Neural crest cell (in vitro differentiated cells): ENCODE measurements at places on chromosomes 7 and 10. TPM values are rescaled to one million over a fixed set of nuclear protein-coding genes. Genes with fewer than 3 reads are reported as not detected.

DNA sequence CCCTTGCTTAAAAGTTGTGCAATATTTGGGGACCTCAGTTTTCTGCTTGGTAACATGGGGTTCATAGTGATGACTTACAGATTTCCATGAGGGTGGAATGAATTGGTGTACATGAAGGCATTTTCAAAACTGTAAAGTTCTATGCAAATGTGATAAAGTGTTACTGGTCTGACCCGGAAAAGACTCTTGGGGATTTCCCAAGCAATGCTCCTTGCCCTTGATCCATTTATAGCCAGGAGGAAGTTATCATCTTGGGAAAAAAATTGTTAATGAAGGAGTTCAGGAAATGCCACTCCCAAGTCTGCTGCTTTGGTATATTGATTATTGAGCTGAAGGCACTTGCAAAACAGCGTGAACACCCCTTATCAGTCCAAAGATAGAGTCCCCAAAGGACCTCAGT lies 96.3 kb upstream of the ZPBP start:
- no peak overlapping the region for H3K4me3 ChIP-seq
- no peak overlapping the region for H3K27ac ChIP-seq
- H3K36me3 ChIP-seq, result no peaks in the 10 kb centered on the region
- H3K27me3 ChIP-seq, result peaks cover 8% of the 10 kb centered on the region

DNA sequence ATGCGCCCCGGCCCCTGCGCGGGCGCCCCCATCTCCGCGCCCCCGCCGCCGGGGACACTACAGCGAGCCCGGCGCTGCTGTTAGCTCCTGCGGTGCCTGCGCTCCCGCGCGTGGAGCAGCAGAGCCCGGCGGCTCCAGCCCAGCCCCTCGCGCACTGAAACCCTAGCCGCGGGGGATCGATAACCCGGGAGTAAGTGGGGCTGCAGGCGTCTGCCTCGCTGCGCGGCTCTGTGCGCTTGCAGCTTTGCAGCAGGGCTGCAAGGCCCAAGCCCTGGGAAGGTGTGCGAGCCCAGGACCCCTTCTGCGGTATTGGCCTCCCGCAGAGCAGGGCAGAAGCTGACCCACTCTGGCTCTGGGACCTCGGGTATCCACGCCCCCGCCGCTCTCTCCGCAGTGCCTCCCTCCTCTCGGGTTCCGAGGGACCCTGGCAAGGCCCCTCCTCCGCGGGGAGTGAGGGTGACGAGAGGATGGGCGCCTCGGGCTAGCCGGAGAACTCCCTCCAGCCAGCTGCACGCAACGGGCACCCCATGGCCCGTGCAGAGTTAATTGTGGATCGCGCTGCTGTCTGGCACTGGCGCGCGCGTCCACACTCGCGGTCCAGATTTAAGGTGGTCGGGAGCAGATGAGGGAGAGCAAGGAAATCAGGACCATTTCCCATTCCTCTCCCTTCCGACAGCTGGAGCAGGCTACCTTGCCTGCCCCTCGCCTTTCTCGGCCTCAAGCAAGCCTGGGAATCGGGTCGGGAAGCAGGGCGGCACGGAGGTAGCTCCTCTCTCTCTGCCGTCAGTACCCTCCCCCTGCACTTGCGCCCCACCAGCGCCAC lies 2.1 kb downstream of the SHH start:
- no peak overlapping the region for H3K27ac ChIP-seq
- no peaks in the 10 kb centered on the region for H3K36me3 ChIP-seq
- H3K4me3 ChIP-seq, result peak overlapping the region; percentile 79
- H3K27me3 ChIP-seq, result peaks cover 90% of the 10 kb centered on the region

DNA sequence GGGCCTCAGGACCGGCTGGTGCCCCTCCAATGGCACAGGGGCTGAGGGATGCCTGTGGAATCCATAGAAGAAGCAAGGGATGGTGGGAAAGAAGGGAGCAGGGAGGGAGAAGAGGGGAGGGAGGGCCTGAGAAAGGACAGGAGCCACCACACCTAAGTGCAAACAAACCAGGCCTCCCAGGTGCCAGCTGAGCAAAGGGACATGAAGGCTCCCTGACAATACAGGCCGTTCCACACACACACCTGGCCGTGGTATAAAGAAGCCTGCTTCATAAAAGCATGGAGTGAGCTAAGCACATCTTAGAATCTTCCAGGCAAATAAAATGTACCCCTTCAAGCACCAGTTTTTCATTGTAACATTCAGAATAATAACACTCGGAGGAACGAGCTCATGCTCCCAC lies 54.0 kb downstream of the OAT start:
- no peak for DNase-seq
- H3K4me1 ChIP-seq, result no peaks in the 10 kb centered on the region
- H3K27me3 ChIP-seq, result peaks cover 6% of the 10 kb centered on the region

GRCh38 chr10:17381502-17382142 lies 72.8 kb downstream of the ST8SIA6 start:
- H3K27ac ChIP-seq, result no peak overlapping the region
- no peak overlapping the region for H3K4me3 ChIP-seq
- H3K36me3 ChIP-seq, result no peaks in the 10 kb centered on the region
- no peaks in the 10 kb centered on the region for H3K27me3 ChIP-seq
- H3K4me1 ChIP-seq, result peaks cover 5% of the 10 kb centered on the region
- no peak for DNase-seq

DNA sequence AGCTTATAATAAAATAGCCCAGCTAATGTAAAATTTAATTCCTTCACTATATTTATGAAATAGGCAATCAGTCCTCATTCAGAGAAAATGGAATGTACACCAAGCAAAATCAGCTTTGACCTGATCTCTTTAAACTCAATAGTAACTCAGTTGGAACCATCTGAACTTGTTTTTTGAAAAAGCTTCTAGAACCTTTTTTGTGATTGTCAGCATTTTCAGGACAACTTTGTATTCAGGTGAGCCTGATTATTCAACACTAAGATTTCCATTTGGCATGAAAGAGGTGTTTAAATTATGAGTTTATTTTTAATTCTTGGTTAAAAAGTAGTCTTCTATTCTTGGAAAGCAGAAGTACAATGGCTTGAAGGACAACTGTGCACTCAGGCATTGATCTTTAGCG lies 89.5 kb downstream of the FRMD4A start:
- H3K27ac ChIP-seq, result no peak overlapping the region
- H3K36me3 ChIP-seq, result no peaks in the 10 kb centered on the region
- peaks cover under 1% of the 10 kb centered on the region for H3K27me3 ChIP-seq
- H3K4me1 ChIP-seq, result peaks cover 9% of the 10 kb centered on the region
- no peak for DNase-seq

DNA sequence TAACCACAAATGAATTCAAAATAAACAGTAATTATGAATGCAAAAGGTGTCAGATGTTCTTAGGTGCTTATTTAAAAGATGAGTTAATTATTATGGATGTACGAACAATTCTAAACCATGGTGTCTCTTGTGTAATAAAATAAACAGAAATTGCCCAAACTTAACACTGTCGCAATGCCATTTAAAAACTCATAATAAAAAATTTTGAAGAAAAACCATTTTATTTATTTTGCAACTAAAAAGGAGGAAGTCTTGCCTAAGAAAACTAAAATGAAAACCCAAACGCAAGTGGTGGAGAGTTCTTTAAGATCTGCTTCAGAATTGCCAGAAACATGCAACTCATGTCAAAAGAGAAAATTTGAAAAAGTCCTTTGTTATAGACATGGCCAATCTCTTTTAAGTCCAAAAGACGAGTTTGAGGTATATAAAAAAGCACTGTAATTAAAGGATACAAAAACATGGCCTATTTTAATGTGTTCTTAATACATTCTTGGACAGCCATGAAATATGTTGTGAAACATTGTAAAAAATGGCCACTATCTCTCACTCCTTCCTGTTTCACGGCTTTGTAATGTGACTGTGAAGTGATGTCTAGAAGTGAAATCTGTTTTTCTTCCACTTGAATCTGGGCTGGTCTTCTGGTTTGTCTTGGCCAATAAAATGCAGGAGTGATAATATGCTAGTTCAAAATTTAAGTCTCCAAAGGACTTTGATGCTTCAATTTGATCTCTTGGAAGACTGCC lies 322.9 kb downstream of the PRPF18 start:
- H3K4me1 ChIP-seq, result peaks cover 38% of the 10 kb centered on the region
- peaks cover 5% of the 10 kb centered on the region for H3K36me3 ChIP-seq
- H3K4me3 ChIP-seq, result no peak overlapping the region
- no peak overlapping the region for H3K27ac ChIP-seq
- DNase-seq, result no peak

DNA sequence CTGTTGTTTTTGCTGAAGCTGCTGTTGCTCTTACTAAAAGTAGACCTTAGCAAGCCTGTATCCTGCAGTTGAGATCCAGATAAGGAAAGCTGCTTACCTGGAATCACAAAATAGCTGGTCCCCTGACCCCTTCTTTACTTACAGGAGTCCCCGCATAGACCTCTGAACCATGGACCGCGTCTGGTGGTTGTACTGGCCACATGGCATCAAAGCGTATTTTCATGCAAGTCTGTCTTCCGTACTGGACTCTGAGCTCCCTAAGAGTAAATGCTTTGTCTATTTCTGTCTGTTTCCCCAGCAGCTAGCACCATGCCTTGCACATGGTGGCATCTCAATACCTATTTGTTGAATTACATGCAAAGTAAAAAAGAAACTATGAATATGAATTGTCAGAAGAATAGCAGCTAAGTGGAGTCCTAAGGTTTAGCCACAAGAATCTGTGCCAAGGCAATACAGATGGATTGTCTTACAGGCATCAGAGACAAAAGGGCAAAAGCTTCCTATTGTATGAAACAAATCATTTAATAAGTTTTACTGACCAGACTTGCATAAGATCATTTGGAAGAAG lies 159.2 kb downstream of the PAXIP1 start:
- no peaks in the 10 kb centered on the region for H3K36me3 ChIP-seq
- H3K4me3 ChIP-seq, result no peak overlapping the region
- no peak overlapping the region for H3K27ac ChIP-seq
- peaks cover 17% of the 10 kb centered on the region for H3K4me1 ChIP-seq

GRCh38 chr7:129373651-129374428 lies 60.4 kb upstream of the STRIP2 start:
- H3K4me1 ChIP-seq, result peaks cover 15% of the 10 kb centered on the region
- H3K4me3 ChIP-seq, result no peak overlapping the region
- no peak for DNase-seq
- no peaks in the 10 kb centered on the region for H3K27me3 ChIP-seq

The ELMO1 gene
- total RNA-seq, result 6.8 and 7.4 TPM in 2 replicates

The WEE2 gene
- total RNA-seq, result not detected in 2 replicates
